ENCODE measurements at places on chromosomes 16 and 17.

GRCh38 chr16:51166541-51166940 lies 15.5 kb upstream of the SALL1 start:
- DNase-seq, result no peak

DNA sequence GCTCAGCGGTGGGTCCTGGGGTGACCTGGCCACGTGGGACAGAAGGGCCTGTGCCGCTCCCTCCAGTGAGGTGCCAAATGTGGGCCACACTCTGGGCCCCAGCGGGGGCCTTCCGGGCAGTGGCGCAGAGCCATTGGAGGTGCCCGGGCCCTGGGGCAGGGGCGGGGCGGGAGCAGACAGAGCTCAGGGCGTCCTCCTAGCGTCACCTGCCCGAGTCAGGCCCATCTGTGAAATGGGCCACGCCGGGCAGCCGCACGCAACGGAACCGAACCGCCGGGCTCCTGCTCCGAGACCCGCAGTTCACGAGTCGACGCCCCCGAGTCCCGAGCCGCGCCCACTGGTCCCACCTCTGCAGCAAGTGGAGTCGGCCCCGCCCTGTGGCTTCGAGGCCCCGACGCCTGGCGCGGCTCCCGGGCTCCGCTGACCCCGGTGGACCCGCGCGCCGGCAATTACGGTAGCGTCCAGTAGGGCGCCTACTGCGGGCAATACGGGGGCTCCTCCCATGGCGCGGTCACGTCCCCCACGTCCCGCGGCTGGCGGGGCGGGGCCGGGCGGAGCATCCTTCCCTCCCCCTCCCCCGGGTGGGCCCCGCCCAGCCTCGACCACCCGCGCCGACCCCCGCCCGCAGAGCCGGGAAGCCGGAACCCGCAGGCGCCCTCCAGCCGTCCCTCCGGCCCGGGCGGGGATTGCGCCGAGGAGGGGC lies 1.9 kb downstream of the SLC16A3 start:
- peak; percentile 48 for DNase-seq

GRCh38 chr16:35574454-35575431 lies 2115.3 kb downstream of the TP53TG3F start:
- no peak for DNase-seq

- DNase-seq, result no peak
These were observed 385.7 kb upstream of the TNRC6C start for GRCh38 chr17:77572851-77573250.

- no peak for DNase-seq
These were observed 228.5 kb downstream of the CCDC182 start for GRCh38 chr17:57516290-57517230.

DNA sequence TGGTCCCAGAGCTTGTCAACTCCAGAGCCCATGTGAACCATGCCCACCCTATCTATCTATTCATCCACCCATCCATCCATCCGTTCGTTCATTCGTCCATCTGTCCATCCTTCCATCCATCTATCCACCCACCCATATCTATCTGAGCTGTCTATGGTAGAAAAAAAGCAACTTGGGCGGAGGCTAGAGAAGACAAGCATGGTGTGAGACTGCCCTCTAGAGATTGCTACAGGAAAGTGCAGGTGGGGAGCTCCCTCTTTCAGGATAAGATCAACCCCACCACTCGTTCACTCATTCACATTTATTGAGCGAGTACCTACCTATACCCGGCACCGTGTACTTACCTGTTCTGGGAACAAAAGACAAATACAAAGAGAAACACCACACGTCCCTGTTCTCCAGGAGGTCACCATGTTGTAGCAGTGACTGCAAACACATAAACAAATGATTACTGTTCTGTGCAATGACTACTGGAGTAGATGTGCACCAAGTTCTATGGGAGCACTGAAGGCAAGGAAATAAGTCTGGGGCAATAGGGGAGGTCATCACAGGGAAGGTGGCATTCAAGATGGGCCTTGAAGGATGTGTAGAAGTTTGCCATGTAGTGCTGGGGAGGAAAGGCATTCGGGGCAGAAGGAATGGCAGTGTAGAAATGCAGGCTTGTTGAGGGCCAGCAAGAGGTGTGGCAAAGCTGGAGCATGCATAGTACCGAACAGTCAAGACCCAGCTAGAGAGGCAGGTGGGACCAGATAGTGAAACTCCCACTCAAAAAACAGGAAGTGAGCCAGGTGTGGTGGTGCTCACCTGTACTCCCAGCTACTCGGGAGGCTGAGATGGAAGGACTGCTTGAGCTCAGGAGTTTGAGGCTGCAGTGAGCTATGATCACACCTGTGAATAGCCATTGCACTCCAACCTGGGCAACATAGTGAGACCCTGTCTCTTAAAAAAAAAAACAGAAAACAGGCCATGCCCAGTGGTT lies 13.4 kb upstream of the ATP5MC1 start:
- DNase-seq, result peak; percentile 78

GRCh38 chr16:86680661-86681030 lies 102.3 kb downstream of the FOXL1 start:
- DNase-seq, result no peak

DNA sequence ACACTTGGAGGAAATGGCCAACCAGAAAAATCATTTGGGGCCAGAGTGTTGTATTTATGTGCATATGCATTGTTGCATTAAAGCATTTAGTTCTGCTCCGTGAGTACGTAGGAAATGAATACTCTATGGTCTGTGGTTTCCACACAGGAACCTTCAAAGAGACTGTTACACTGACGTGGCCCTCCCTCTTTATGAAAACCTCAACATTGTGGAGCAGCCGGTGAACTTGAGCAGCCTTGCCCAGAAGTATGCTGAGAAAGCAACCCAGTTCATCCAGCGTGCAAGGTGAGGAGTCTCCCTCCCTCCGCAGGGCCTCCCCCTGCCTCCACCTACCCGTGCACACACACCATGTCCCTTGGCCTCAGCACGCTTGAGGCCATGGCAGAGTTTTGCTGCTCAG lies 65.2 kb downstream of the ARSG start:
- DNase-seq, result peak; percentile 83
